ENCODE measurements at places on chromosomes 5 and 9.

GRCh38 chr5:79108086-79108485 lies 3.5 kb upstream of the BHMT start:
- DNase-seq: no peak

DNA sequence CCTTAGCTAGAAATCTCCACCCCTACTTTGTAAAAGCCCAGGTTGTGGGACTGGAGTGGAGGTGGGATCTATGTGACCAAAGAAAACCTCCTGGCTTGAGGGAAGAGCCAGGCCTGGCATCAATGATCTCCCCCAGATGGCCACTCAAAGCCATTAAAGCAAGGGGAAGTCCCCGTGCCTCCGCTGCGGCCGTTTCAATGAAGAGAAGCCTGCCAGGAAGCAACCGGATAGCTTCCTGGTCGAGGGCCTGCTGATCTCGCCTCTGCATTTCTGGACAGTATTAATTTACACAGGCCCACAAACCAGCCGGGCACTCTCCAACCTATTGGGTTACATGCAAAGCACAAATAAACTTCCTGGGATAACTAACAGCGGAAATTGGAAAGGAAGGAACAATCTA lies 160.5 kb upstream of the MSX2 start:
- DNase-seq: no peak

DNA sequence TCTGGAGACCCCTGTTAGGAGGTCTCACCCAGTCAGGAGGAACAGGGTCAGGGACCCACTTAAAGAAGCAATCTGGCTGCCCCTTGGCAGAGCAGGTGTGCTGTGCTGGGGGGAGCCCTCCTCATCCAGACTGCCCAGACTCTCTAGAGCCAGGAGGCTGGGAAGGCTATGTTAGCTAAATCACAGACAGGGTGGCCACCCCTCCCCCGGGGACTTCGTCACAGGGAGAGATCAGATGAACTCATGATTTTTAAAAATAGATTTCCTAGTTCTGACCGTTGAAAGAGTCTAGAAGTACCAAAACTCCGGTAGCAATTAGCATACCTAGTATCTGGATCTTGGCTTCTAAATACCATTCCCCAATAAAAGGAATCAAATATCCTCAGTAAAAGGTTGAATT lies 35.0 kb upstream of the FOXB2 start:
- no peak for DNase-seq

DNA sequence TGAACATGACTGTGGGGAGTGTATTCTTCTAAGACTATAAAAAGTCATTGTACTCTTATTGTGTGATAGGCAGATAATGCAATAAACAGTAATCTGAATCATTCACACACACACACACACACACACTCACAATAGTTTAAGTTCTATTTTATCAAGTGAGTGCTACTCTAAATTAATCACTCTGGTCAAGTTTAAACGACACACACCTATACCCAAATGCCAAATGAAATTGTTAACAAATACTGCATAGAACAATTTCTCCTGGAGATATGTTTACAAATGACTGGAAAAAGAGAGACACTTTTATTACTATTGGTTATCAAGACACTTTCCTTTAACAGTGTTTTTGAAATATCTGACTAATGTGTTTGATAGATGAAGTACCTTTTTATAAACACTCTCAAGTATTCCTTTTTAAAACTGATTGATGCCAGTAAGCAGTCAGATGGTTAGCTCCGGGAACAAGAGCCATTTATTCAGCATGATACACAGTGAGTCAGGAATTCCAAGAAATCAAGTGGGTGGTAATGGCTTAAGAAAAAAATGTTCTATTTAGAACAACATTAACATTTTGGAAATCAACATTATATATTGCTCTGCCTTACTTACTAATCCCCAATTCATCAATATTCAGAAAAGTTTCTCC lies 521.6 kb upstream of the ST8SIA4 start:
- DNase-seq: no peak

Measured in RCC 7860 (cell line).